ENCODE measurements at places on chromosomes 11 and 22. TPM values are rescaled to one million over a fixed set of nuclear protein-coding genes. Genes with fewer than 3 reads are reported as not detected.

POU2AF3 gene
- 2.8 TPM for total RNA-seq

SLC15A3 gene
- total RNA-seq: 27.4 TPM

DNA sequence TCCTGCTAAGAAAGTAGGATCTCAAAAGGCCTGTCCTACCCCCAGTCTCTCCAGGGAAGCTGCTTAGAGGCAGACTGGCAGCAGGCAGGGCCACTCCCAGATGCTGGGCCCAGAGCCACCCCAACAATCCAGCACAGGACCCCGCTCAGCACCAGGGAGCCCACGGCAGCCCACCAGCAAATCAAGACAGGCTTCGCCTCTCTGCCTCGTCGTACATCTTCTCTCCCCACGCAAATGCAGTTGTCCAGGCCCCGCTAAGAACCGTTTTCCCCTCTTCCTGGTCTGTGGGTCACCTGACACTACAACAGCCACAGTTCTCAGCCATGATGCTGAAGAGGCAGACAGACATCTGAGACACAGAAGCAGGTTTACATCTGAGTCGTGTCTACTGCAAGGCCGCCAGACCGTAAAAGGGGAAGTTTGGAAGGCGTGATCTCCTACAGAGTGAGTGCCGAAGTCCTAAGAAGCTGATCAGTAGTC is 51.1 kb downstream of the IGSF9B start:
- peak; percentile 53 for DNase-seq

DNA sequence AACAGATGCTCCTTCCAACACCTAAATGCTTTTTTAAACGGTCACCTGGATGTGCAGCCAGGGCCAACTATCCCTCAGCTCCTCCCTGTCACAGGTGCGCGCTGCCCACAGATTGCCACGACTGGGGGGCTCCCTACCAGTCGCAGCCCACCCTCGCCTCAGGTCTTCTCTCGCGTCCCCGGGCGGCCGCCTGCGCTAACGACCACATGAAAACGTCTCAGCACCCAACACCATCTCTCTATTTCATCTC is 469 bp downstream of the ZBED5 start:
- no peak for DNase-seq

DNA sequence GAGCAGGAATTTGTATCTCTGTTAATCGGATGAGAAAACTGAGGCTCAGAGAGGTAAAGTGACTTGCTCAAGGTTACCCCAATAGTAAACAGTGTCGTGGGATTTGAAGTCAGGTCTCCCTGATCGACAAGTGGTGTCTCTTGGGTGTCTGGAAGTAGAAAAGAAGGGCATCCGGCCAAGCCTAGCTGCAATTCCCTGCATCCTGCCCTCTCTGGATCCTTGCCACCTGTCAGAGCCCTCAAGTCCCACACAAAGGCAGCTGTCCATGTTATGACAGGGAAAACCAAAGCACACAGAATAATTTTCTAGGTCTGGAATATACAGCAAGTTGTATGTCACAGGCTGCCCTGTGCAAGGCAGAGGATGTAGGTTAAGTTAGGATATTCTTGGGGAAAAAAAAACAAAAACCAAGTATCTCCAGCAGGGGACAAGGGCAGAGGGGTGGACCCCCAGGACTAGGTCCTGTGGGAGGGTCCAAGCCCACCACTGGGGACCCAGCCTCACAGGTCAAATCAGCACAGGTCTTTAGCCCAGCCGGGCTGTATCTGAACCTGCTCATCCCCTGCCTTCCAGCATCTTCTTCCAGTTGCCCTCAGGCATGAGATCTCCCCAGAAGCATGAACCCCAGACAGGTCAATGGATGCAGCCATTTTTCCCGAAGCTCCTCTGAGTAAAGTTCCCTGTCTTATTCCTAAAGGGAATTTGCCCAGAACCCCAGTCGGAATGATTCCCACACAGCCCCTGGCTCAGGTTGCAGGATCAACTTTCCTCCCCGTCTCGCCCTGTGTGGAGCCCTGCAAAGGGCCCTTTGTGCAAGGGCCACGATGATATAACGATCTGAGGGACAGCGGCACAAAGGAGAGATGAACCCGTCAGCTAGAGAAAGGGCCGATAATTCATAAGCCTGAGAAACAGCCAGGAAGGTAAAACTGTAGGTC is 15.0 kb downstream of the USH1C start:
- DNase-seq: no peak

DNA sequence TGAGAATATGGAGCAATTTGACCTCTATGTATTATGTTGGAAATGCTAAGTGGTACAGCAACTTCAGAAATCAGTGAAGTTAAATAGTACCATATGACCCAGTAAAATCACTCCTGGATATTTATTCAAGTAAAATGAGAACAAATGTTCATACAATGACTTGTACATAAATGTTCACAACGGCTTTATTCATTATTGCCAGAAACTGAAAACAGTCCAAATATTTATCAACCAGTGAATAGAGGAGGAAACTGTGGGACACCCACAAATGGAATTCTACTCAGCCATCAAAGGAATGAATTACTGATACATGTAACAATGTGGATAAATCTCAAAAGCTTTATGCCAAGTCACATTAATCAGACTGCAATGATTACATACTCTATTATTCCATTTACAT is 416.3 kb downstream of the AASDHPPT start:
- no peak for DNase-seq

- no peak for DNase-seq
These were observed 1102.6 kb downstream of the DLG2 start for GRCh38 chr11:84524422-84525051.

GRCh38 chr11:8684600-8685290 is 2.2 kb downstream of the RPL27A start:
- DNase-seq: no peak

DNA sequence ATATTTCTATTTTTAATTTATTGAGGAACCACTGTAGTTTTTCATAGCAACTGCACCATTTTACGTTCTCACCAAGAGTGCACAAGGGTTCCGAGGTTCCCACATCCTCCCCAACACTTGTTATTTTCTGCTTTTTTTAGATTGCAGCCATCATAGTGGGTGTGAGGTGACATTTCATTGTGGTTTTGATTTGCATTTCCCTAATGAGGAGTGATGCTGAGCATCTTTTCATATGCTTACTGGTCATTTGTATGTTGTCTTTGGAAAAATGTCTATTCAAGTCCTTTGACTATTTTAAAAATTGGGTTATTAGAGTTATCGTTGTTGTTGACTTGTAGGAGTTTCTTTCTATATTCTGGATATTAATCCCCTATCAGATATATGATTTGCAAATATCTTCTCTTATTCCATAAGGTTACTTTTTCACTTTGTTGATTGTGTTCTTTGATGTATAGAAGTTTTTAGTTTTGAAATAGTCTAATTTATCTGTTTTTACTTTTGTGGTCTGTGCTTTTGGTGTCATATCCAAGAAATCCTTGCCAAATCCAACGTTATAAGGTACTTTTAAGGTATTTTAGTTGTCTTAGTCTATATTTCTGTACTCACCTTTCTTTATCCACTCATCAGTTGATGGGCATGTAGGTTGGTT is 9.0 kb downstream of the NEAT1 start:
- no peak for DNase-seq

DNA sequence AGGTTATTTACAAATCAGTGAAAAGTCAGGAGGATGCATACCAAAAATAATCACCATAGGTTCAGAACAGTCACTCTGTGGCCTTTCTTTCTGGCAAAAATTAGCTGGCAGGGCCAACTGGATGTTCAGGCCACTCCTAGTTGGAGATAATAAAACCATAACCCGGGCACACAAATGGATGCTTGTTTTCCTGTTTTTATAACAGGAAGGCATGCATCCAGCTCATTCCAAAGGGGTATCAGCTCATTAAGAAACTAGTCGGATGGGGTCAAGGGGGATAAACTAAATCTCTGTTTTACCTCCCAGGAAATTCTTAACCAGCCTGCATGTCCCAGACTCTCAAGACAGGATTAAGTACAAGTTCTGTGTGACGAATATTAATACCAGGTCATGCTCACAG is 81.0 kb downstream of the FBXO7 start:
- DNase-seq: no peak

GRCh38 chr22:21797444-21798221 is 62.0 kb upstream of the YPEL1 start:
- DNase-seq: no peak

DNA sequence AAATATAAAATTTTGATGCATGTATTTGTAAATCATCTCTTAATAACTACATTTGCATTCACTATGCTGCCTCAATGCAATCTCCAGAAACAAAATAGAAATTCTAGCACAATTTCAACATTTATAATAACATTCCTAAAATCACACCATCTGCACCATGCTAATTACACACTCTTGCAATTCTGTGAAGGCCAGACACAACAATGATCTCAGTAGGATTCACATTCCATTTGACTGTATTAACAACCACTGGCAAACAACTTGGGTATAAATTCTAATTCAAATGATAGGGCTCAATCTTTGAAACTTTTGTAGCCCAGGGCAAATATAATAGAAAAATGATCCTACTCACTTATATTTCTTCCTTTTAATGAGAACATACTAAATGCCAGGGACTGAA is 25.9 kb downstream of the RAB6A start:
- no peak for DNase-seq

- DNase-seq: no peak
These were observed 9.3 kb upstream of the VPS37C start for GRCh38 chr11:61170566-61170965.

DNA sequence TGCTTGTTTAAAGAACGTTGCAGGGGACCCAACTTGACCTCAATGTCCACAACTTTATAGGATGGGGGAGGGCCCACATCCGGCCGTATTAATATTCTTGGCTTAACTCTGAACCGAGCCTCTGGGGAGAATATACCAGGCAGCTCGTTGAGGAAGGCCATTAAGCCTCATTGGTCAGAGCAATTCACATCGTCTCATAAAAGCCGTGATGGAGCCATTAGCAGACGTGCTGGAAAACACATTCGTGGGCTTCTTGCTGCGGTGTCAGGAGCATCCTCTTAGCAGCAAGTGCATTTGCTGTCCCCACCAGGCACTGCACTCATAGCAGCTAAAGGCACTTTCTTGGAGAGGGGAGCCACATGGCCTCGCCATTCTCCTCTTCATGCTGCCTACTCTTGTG is 14.9 kb downstream of the DSCAML1 start:
- DNase-seq: no peak

GRCh38 chr22:35465109-35465701 is 65.3 kb downstream of the MCM5 start:
- no peak for DNase-seq

DNA sequence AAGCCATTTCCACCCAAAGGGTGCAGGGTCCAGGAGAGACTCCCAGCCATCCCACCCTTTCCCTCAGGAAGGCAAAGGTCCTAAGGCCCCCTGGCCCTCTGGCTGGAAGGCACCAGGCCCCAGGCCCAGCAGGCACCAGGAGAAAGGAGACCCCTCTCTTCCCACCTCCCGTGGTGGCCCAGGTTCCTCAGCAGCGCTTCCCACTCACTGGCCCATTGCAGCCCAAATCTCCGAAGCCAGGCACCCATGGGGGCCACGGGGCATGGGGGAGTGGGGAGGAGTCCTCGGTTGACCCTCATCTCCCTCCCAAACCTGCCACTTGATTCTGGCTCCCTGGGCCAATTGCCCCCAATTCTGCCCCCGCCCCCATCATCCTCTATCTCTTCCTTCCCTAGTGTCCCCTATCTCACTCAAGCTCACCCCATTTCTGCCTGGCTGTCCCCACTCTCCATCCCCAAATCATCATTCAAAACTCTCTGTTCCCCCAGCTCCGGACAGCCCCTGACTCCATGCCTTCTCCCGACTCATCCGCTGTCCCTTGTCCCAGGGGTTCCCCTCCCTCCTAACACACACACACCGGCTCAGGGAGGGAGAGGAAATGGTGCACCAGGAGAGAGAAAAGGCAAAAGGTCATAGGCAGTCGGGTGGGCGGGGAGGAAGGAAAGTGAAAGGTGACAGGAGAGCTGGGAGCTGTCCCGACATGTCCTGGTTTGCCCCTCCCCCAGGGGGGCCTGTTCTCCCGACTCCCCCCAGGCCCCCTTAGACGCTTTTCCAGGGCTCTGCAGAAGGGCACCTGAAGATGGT is 1.2 kb downstream of the LIF start:
- no peak for DNase-seq

GRCh38 chr22:48261706-48262105 is 1499.3 kb downstream of the TBC1D22A start:
- DNase-seq: no peak

All from posterior vena cava (tissue), 2 donors.